ENCODE measurements at places on chromosomes 4 and X.

- DNase-seq: no peak
These were observed 66.9 kb downstream of the GALNTL6 start for GRCh38 chr4:171880136-171880535.

DNA sequence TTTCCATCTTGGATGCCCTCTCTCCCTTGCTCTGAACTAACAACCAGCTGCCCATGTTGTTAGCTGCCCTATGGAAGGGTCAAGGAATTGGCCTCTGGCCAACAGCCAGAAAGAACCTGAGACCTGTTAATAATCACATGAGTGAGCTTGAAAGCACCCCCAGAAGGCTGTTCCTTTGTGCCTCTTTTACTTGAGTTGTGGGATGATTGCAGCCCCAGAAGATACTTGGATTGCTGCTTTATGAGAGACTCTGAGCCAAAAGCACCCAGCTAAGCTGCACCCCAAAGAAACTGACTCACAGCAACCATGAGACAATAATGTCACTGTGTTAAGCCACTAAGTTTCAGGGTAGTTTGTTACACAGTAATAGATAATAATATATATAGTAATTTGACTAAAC, 73.3 kb downstream of the FRYL start:
- no peak for DNase-seq

DNA sequence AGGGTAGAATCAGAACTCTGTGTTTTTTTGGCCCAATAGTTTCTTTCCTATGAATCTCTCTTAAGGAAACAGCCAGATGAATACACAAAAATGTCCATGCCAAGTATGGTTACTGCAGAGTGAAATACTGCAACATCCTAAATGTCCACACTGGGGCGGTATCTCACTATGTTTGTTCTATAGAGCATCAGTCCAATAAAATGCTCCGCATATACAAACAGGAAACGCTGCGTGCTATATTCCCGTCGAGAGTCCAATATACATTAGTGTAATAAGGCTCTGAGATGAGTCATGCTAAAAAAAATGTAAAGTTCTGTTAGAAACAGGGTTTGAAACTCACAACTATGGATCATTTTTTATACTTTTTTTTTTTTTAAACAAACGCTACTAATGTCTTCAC, 72.9 kb upstream of the ENOX2 start:
- no peak for DNase-seq

- no peak for DNase-seq
These were observed 2.3 kb downstream of the ATP2B3 start for GRCh38 chrX:153519569-153520286.

DNA sequence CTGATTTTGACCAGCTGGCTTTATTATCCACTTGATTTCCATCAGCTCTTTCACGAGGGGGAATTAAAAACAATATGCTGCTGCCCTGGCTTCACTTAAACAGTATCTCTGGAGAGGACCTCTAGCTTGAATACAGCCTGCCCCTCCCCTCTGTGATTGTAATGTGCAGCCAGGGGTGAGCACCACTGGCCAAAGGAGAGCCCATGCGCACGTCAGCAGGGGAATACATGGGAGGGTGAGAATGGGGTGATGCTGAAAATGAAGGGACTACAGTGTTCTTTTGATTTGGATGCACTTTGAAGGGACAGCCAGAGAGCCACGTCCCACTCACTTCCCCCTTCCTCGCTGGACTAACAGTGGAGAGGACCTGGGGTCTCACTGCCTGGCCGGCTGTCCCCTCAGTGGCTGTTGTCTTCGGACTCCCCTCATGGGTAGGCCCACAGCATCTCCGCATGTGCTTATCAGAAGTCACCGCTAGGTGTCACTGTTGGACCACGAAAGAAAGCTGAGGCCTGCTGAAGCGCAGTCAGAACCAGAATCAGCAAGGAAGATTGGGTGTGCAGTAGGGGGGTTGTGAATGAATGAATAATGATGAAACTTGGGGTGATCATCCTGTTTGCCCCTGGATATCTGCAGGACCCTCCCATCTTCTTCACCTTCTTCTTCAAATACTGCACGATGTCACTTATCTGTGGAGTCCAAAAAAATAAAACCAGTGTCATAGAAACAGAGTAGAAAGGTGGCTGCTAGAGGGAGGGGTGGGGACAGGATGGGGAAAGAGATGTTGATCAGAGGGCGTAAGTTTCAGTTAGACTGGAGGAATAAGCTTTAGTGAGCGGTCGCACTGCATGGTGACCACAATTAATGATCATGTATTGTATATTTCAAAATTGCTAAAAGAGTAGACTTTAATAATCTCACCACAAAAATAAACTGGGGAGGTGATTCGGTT, 32.8 kb downstream of the CLCN4 start:
- DNase-seq: no peak

- no peak for DNase-seq
These were observed 11.6 kb downstream of the SPARCL1 start for GRCh38 chr4:87517621-87518020.

DNA sequence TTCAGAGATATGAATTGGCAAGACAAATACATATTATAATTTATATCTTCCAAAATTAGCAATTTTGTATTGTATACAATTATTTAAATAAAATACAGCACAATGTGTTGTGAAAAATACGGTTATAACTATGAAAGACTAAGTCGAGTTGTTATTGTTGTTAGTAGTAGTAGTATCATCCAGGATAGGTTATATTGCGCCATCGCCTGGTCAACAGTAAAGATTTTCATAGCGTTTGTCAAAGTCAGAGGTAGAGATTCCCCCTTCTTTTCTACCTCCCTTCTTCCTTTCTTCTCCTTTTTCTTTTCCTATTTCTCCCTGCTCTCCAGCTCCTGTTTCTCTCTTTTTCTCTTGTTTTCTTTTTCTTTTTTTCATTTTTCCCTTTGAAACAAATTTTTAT, 499.1 kb upstream of the EPHA5 start:
- no peak for DNase-seq

Data from GM12891 (cell line).